ENCODE measurements at places on chromosomes 7 and 10.

DNA sequence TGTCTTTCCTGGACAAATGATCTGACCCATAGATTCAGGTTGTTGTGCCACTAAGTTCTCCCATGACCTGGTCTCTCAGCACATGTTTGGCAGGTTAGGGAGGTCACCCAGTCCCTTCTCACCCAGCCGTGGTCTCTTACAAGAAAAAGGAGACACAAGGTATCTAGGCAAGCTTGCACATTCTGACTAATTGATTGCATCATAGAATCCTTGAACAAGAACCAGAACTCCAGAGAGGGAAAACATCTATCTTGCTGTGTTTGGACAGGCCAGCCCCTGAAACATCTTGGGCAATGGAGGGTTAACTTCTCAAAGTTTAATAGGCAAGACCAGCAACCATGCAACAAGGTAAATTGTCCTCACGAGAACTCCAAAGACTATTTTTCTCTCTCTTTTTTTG lies 8.5 kb upstream of the HK1 start:
- DNase-seq, result no peak

DNA sequence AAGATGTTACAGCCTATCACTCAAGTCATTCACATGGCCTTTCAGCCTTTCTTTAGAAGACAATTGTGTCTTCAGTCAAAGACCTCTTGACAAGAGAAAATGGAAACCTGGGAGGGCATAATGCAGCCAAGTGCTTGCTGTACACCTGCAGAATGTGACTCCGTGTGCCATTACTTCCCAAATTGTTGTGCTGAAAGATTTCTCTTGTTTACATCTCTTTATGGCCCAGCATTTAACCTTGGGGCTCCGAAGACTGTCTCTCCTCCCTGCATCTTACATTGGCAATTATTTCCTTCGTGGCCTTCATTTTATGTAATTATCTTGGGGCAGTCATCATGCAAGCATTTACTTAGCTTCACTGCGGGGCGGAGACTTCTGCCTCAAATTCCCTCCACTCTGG lies 287.0 kb downstream of the TCF7L2 start:
- DNase-seq, result no peak

GRCh38 chr7:157516911-157517781 lies 180.3 kb downstream of the DNAJB6 start:
- no peak for DNase-seq

- no peak for DNase-seq
These were observed 85.2 kb downstream of the AMPH start for GRCh38 chr7:38545977-38546376.

DNA sequence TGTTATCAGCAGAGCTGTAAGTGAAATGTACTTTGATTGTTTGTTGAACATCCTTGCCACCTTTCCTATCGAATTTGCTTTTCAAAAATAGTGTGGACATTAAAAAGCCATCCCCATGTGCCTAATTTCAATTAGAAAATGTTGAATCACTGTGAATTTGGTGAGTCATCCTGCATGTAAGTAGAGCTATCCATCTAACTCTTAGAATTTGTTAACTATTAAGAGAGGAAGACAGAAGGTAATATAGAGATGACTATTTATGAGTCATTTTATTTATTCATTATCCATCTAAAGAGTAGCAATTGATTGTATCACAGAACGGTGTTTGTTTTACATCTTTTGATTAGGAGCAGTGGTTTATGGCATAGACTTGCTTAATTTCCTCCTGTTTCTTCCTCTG lies 154.7 kb downstream of the MGMT start:
- DNase-seq, result no peak

- DNase-seq, result peak; percentile 26
These were observed 19.6 kb downstream of the GRID1 start for GRCh38 chr10:86346799-86347665.

DNA sequence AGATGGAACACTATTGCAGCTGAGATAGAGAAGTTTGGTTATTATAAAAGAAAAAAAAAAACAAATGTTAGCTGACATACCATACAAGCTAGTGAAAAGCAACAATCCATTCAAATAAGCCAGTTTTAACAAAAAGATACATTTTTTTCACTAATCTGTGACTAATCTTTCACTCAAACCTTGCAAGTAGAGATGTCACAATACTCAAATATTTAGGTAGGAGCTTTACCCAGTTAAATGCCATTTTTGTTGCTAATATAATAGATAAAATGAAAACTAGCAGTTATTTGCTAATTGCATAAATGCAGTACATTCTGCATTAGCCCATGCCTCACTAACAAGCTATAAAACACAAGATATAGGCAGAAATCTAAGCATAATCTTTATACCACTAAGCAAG lies 123.6 kb downstream of the BTAF1 start:
- DNase-seq, result no peak

DNA sequence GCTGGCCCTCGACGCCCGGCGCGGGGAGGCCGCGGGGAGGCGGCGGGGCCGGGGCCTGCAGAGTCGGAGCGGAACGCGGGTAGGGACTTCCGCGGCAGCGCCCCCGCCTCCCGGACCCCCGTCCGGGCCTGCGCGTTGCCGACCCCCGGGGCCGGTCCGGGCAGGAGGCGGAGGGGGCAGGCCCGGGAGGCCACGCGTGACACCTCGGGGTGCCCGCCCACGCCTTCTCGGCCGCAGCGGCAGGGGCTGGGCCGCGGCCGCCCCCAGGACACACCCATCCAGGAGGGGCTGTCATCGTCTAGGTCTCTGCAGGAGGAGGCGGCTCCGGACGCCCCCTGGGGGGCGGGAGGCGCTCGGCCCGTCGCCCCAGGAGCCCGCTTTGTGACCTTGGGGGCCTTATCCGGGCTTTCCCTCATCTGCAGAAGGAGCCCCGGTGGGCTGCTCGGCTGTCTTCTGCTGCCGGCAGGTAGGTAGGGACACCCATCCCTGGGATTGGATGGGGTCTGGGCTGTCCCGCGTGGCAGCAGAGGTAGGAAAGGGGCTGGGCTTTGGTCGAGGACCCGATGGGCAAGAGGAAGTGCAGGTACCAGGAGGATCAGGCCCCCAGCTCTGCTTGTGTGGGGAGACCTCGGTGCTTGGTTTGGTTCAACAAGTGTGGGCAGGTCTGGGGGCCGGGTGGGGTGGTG lies 569 bp downstream of the ZNF316 start:
- peak; percentile 71 for DNase-seq

DNA sequence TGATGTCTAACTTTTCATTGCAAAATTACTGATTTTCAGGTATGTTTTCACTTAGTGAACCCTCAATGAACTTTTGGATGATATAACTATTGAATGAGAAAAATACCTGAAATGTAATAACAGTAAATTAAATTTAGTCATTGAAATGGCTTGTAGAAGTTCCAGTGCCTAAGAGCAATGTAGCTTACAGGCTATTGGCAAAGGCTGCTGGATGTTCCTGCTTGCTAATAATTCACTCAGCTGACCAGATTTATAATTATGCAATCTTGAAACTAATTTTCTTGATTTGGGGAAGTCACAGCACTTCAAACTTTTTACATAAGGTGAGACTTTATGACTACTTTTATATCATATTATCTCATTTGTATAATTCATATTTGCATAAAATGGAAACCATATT lies 73.2 kb downstream of the SORBS1 start:
- DNase-seq, result no peak

- DNase-seq, result peak; percentile 92
These were observed 127.1 kb upstream of the ZNF746 start for GRCh38 chr7:149624419-149625339.

DNA sequence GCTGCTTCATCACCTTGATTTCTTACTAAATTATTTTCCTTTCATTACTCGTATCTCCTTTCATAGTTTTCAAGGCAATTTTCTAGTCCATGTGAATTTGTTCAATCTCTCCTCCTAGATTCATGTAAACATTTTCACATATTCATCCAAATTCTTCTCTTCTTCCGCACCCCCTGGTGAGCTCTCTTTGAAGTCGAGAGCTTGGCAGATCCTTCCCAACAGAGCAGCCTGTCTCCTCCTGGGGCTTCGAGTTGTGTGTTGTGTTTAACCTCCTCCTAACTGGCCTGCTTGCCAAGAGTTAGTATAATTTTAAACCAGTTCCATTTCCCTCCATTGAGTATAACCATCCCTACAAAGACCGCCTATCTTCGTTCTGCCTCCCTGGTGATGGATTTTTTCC lies 272.4 kb upstream of the CELF2 start:
- no peak for DNase-seq

GRCh38 chr7:94069162-94069739 lies 65.1 kb upstream of the BET1 start:
- DNase-seq, result no peak

GRCh38 chr10:94116848-94117247 lies 123.1 kb downstream of the PLCE1 start:
- no peak for DNase-seq

DNA sequence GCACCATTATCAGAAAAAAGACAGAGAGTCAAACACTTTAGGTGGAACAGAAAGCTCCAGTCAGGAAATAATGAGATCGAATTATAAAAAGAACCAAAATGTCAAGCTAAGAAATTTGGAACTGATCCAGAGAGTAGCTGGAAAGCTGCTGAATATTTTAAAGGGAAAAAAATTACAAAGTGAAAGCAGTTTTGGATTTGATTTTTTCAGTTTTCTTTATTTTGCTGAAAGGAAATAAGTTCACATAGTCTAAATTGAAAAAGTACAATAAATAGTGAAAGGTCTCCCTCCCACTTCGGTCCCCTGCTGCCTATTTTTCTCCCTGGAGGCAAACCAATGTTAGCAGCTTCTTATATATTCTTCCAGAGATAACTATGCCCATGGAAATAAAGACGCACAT lies 11.3 kb upstream of the TOMM7 start:
- no peak for DNase-seq

DNA sequence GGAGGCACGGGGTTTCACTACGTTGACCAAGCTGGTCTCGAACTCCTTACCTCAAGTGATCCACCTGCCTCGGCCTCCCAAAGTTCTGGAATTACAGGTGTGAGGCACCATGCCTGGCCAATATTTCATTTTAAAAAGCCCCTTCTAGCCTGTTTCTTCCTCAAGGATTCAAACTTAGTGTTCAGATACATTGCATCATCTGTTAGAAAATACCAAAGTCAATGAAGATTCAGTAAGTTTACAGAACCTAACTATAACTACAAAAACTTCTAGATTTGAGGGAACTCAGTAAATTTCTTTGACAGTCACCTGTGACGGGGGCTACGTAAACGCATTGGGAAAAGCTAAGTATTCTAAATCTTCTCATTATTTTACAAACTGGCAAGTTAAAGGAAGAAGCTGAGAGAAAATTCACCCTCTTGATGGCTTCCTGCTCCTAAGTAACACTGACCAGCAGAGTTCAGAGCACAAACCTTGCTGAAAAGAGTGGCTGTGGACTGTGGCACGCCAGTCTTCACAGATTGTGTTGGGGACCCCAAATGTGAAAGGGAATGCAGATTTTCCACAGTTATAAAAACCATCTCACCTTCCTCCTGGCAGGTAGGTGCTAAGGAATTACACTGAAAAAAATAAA lies 162.2 kb downstream of the PKD1L1 start:
- DNase-seq, result no peak

Measured in Calu3 (cell line).